ENCODE measurements at places on chromosomes 11 and 22. TPM values are rescaled to one million over a fixed set of nuclear protein-coding genes. Genes with fewer than 3 reads are reported as not detected.
A peak's percentile ranks its signal among the peaks of the same experiment; 100 is the strongest.

Gene ACER3
- polyA plus RNA-seq: 2.9 TPM

Gene CHST1
- 5.2 TPM for polyA plus RNA-seq

GRCh38 chr11:30875806-30876205, 289.7 kb upstream of the MPPED2 start:
- DNase-seq: no peak

DNA sequence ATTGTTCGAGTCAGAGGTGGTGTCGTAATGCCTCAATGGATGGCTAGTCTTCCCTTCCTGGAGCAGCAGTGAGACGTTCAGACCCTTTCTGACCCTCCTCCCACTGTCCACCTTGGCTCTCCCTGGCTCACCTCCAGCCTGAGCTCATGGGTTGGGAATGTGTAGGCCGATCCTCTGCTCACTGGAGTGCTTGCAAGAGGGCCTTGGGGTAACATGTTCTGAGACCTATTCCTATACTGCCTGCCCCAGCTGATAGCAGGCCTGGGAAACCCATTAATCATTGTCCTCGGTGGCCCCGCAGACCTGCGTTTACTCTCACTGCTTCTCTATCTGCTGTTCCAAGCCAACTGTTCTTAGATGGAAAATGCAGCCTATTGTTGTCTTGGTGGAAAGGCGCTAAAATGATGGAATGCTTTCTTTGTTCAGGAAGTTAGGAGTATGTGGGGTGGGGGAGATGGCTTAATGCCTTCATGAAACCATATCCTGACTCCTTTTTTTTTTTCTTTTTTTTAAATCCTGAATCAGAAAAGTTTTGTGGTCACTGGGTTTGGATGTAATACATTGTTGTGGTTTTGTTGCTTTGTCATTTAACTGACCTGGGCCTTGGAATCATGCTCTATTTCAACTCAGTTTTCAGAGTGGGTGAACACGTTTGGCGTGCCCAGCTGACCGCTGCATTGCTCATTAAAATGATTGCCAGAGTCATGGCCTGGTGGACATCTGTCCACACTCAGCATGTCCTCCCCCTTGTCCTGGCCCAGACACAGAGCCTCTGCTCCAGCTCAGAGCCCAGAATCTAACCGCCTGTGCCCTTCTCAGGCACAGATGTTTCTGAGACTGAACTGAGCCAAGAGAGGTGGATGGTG, 72.5 kb downstream of the MICAL2 start:
- DNase-seq: peak; percentile 74

Gene RASSF10
- polyA plus RNA-seq: 0.15 TPM

DNA sequence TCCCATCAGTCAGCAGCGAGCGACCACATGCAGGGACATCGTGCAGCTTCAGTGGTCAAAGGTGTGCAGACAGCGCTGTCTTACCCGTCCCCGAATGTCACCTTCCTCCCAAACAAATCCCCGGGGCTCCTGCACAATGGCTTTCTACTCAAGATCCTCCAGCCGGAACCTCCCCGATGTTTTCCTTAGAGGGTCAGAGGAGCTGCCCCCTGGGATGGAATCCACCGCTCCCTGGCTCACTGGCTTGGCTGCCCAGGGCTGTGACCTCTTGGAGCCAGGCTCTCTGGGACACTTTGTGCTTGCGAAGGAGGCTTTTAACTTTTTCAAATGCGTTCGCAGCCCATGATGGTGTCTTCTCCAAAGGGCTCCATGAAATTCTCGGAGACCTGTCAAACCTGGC, 17.3 kb upstream of the FGF19 start:
- no peak for DNase-seq

Gene MUC2
- not detected for polyA plus RNA-seq

Gene LINC01488
- 0.03 TPM for polyA plus RNA-seq

Gene DUSP18
- polyA plus RNA-seq: 1.6 TPM

GRCh38 chr11:76086743-76087635, 119.3 kb downstream of the WNT11 start:
- no peak for DNase-seq

Gene OR52A1
- not detected for polyA plus RNA-seq

Gene OR8K3
- not detected for polyA plus RNA-seq

Gene KLHDC7B
- 0.10 TPM for polyA plus RNA-seq

Gene CASP5
- not detected for polyA plus RNA-seq

DNA sequence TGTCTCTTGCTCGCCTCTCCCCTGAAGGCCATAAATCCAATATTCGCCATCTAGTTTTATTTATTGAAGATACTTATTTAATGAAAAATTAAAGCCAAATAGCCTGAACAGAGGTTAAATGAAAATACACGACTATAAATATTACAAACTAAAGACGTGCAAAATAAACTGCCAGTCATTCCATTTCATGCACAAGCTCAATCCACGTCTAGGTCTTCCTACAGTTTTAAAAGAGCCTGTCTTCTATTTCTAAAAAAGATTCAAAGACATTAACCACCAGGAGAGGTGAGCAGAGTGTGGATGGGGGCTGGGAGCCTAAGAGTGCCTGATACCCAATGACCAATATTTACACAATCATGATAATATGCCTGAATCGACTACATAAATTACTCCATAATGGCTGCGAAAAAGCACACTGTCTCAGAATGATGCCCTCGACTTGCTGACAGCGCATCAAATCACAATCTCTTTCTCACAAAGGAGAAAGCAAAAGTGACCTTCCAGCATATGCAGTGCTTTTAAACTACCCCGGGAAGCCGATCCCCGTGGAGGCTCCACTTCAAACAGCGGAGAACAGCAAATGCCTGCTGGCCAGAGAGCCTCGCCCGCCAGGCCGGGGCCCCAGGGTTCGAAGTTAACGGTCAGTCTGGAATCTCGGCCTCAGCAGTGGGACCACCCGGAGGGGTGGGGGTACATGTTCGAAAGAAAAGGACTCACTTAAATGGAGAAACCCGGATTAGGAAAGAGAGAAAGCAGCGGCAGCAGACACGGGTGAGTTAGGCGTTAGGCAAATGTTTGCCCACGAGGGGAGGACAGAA, 1.7 kb downstream of the FCHSD2 start:
- DNase-seq: peak; percentile 40

- DNase-seq: no peak
Observed at GRCh38 chr11:68998390-68998911, 14.6 kb downstream of the MRGPRF start.

Gene ENTHD1
- polyA plus RNA-seq: not detected

- DNase-seq: no peak
Observed at GRCh38 chr11:1055990-1056771, 18.5 kb upstream of the MUC2 start.

DNA sequence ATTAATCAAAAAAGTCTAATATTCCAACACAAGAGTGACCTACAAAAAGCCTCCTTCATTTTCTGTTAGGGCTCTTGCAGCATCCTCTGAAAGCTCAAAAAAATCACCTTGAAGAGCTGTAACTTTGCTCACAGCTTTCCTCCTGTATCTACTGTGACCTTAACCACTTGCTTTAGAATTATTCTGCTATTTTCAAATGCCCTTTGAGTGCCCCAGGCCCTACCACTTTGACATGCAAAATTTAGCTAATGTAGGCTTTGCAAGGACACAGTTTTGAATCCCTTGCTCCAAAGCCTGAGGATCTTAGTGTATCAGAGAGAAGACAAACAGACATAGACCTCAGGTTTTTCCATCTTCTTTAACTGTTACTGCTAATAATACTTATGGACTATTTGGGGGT, 253.1 kb downstream of the LRRC4C start:
- no peak for DNase-seq

DNA sequence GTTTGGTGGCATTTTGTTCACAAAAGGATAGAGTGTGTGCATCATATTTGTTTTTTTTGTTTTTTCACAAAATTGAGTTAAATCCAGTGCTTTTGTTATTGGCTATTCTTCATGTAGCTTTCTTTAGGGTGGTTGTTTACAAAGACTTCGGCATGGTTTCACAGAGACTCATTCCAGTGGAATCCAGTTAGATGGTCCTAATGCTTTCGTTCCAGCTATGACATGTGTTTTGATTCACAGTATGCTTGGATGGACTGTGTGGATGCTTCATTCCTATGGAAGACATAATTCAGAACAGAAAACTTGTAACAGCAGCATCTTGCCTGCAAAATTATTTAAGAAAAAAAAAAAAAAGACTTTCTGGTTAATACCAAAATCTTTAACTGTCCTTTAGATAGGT, 97.9 kb downstream of the PDHX start:
- no peak for DNase-seq

- no peak for DNase-seq
Observed at GRCh38 chr11:75518771-75519653, 6.7 kb downstream of the GDPD5 start.

GRCh38 chr22:44398856-44399837, 86.4 kb upstream of the SHISAL1 start:
- DNase-seq: no peak

Gene KRTAP5-11
- polyA plus RNA-seq: not detected

DNA sequence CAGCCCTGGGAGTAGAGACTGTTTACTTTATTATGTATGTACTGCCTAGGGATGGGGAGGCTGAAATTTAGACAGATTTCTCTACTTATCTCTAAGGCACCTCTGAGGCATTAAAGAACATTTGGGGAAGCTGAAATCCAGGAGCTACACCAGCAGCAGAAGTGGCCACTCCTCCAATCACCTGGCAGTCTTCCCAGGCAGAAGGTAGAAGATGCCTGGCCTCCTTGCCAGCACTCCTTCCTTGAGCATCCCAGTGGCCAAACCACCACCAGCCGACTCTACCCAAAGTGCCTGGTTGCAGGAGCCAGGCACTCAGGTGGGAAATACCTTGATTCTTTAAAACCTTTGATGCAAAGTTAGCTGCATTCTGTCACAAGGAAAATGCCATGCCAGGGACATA, 1.9 kb upstream of the FAT3 start:
- DNase-seq: no peak

Gene OR4C12
- not detected for polyA plus RNA-seq

GRCh38 chr11:76630600-76631281, 39.8 kb downstream of the LRRC32 start:
- DNase-seq: no peak

DNA sequence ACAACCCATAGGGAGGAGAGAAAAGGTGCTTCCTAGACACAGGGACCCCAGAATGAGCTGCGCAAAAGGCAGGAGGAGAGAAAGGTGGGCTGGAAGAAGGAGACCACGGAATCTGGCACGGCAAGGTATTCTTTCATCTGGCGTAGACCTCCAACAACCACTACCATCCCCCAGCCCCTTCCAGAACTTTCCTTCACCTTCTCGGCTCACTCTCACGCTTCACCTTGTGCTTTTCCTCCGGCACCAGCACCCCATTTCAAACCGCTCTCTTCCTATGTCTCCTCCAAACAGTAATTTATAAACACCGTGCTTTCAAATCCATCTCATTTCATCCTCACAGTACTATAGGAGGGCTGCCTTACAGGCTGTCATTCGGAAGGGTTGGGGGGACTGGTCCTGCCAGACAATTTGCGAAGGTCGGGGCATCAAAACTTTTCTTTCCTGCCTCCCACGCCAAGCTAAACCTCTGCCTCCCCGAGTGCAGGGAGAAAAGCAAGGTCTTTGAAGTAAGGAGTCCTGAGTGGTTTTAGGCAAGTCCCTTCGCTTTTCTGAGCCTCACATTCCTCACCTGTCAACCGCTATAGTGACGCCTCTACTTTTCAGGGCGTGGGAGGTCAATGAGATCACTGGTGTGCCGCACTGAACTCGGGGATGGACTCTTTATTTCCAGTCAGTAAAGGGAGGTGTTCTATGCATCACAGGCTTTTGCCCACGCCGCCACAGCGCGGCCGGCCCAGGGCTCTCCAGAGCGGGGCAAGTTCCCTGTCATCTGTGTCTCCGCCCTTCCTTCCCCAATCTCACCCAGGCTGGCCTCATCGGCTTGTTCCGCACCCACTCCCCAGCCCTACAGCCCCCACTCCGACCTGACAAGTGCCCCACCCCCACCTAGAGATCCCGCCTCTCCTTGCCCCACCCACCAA, 800 bp downstream of the KCTD21 start:
- DNase-seq: no peak

DNA sequence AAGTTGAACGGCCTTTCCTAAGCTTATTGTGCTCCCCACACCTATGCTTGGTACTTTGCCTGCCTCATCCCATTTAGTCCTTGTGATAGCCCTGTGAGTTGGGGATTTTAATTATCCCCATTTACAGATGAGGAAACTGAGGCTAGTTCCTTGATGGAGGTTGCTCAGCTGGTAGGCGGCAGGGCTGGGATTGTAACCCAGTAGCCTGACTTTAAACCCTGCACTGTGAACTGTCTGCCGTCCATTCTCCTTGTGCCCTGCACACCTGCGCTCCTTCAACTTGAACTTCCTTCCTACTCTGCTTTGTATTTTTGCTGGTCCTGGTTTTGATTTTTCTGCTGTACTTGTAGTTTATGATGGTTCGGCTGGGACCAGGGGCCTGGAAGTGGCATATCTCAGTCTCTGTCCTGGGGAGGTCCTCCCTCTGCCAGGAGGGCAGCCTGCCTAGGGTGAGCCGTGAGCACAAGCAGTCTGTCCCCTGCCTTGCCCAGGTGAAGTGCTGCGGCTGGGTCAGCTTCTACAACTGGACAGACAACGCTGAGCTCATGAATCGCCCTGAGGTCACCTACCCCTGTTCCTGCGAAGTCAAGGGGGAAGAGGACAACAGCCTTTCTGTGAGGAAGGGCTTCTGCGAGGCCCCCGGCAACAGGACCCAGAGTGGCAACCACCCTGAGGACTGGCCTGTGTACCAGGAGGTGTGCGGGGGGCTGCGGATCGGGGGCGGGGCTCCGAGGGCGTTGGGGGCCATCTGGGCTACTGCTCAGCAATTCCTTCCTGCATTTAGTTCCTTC, 52.4 kb downstream of the CD82 start:
- no peak for DNase-seq

Gene LRRC74B
- not detected for polyA plus RNA-seq

- DNase-seq: no peak
Observed at GRCh38 chr11:94907226-94907625, 66.1 kb downstream of the CWC15 start.

DNA sequence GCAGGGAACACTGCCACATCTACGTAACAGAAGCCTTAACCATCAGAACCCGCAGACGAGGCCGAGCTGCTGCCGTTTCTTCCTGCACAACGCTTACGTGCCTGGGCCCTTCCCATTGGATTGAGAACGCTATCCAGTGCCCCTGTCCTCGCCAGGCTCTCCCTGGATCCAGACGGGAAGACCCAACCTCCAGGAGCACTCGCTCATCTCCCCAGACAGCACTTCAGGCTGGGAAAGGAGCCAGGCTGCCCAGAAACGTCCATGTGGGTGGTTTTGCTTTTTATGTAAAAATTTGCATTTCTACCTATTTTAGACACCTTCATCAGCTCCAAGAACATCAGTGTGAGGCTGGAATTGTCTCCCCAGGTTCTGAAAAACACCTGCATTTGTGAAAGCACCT, 7.3 kb upstream of the CRYBB3 start:
- no peak for DNase-seq

DNA sequence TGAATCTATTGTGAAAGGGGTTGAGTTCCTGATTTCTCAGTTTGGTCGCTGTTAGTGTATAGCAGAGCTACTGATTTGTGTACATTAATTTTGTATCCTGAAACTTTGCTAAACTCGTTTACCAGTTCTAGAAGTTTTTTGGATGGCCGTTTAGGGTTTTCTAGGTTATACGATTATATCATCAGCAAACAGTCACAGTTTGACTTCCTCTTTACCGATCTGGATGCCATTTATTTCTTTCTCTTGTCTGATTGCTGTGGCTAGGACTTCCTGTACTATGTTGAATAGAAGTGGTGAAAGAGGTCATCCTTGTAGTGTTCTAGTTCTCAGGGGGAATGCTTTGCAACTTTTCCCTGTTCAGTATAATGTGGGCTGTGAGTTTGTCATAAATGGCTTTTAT, 24.6 kb upstream of the OOSP4B start:
- DNase-seq: no peak
